ENCODE measurements at places on chromosomes 6 and 20.

GRCh38 chr20:32482143-32482441 is 103.0 kb downstream of the NOL4L start:
- no peak overlapping the region for H3K27ac ChIP-seq
- H3K36me3 ChIP-seq = no peaks in the 10 kb centered on the region
- peak overlapping the region; percentile 34 for H3K4me3 ChIP-seq

DNA sequence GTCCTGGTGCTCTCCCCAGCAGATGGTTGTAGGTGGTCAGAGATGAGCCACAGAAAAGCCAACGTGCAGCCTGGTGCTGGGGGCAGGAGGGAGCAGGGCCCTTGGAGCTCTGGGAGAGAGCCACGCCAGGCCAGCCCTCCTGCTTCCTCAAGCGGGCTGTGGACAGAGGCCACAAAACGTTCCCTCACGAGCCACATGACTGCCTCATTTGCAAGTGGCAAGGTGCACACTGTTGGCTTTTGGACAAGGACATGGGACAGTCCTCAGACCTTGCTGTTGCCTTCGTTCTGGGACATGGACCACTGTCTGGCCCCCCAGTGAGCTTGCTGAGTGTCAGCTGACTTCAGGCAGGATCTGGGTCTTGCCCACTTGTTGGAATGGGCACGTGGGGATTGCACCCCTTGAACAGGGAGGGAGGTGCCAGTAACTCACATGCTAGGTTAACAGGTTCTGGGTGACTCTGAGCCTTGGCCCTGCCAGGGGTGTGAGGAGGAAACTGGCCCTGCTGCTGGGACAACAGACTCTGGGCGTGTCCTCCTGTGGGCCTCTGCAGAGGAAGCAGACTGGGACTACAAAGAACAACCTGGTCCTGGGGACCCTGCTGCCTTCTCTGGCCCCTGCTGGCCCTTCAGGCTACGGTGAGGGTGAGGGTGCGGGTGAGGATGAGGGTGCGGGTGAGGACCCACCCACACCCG is 2.6 kb downstream of the SLCO4A1 start:
- no peaks in the 10 kb centered on the region for H3K36me3 ChIP-seq
- no peaks in the 10 kb centered on the region for H3K27me3 ChIP-seq
- no peak overlapping the region for H3K27ac ChIP-seq
- H3K4me1 ChIP-seq = peaks cover 22% of the 10 kb centered on the region
- DNase-seq = no peak
- peak overlapping the region; percentile 17 for H3K4me3 ChIP-seq

GRCh38 chr20:9207253-9207652 is 138.4 kb downstream of the PLCB4 start:
- no peaks in the 10 kb centered on the region for H3K4me1 ChIP-seq
- DNase-seq = no peak
- no peak overlapping the region for H3K4me3 ChIP-seq
- H3K36me3 ChIP-seq = no peaks in the 10 kb centered on the region

DNA sequence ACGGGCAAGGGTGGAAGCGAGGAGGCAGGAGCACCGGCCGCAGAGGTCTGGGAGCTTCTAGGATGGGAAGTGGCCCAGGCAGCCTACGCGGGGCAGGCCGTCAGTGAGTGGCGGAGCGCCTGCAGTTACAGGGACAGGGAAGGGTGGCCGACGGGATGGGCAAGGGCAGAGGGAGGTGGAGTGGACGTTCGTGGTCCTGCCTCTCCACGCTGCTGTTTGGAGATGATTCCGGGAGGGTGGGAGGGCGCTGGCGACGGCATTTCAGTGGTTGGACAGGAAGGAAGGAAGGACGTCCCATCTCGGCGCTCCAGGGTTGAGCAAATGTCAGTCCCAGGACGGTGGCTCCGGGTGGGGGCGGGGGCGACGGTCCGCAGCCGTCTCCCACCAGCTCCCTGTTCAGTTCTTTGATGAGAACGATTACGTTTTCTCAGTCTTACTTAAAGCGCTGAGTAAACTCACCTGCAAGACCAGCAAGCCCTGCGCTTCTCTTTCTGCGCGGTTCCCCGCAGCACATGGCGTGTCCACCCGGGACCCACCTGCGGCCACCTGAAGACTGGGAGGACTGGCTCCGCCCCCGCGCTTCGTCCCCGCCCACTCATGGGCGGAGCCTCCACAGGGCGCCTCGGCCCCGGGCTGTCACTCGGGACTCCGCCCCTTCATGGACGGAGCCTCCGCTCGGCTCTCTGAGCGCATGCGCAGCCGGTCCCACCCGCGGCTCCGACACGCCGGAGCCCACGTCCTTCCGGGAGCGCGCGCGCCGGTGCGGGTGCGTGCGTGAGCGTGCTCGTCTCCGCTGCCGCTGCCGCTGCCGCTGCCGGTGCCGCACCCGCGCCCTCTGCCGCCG is at the start of gene DNAJC5:
Gene DNAJC5, plus strand, starts transcription at position 769 of the 844 bp plus-strand sequence. CDS start 33,220 bp downstream, outside the sequence.
- peak within 1 kb of the TSS; percentile 89 for H3K4me3 ChIP-seq
- peaks cover 27% of the 10 kb centered on the region for H3K4me1 ChIP-seq
- H3K27ac ChIP-seq = peak within 1 kb of the TSS; percentile 93
- peak; percentile 96 for DNase-seq

All from memory B cell (primary cell).